ENCODE measurements at places on chromosomes 3 and 15.

DNA sequence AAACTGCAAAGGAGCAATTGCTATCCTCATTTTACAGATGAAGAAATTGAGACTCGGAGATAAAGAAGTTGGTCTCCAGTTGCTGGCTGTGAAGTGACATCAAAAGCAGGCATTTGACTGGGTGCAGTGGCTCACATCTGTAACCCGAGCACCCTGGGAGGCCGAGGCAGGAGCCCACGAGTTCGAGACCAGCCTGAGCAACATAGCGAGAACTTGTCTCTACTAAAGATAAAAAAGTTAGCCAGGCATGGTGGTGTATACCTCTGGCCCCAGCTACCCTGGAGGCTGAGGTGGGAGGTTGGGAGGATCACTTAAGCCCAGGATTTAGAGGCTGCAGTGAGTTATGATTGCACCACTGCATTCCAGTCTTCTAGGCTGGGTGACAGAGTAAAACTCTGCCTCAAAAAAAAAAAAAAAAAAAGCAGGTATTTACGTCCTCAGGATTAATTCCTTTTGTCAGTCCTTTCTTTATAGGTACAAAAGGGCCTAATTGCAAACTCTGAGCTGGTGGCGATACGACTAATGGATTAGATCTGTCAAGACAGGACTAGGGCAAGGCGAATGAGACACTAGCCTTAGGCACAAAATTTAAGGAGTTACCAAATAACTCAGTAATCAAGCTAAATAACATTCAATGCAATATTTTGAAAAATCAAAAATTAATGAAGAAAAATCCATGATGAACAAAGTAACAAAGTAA is 5.9 kb upstream of the DNASE1L3 start:
- DNase-seq = no peak

DNA sequence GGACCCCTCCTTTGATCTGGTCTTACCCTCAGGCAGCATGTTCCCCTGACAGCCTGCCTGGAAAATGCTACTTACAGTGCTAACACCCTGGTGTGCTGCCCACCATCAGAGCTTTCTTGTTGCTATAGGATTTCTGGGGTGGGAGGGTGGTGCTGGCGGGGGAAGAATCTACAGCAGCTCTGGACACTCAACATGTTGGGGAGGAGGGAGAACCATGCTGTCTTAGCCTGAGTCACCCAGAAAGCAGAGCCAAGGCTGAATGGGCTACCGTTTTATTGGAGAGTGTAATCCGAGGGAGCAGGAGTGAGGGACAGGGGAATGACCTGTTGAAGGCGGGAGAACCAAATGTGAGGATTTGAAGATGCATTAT is 45.6 kb downstream of the MFSD1 start:
- DNase-seq = no peak

GRCh38 chr3:81838457-81838856 is 77.0 kb upstream of the GBE1 start:
- DNase-seq = no peak

DNA sequence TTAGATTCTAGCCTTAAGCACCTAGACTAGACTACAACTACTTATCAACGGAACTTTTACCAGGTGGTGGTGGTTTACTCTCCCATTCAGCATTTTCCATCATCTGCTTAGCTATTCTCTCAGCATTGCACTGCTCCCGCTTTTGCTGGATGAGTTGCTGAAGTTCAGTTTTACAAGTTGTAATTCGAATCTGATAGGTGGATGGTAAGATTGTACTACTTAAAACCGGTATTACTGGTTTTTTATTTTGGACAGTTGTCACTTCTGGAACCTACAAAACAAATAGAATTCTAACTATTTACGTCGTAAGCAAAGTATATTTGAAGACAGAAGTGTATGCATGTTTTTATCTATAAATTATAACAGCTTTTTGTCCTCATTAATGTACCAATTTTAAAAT is 41.1 kb downstream of the PIK3R4 start:
- no peak for DNase-seq

DNA sequence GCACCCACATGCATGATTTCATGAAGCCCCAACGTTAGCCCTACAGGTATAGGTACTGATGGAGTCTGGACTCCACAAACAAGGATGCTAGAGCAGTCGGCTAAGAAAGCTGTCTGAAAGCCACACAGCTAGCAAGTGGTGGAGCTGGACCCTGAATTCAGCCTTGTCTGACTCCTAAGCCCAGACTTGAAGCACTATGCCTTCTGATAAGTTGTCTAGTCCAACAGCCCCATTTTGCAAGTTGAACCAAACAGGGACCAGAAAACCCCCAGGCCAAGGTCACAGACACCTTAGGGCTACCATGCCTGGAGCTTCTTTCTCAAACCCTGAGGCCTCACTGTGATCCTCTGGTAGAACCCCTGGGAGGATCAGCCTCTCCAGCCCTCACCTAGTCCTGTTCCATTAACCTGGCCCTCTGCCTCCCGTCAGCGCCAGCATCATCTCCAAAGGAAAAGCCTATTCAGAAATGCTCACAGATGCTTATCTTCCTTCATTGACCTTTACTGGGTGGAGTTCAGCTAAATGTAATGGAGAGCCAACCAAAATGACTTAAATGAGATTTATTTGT is 1.7 kb upstream of the SLCO2A1 start:
- DNase-seq = no peak

GRCh38 chr3:175073219-175073905 is 214.2 kb downstream of the NAALADL2 start:
- DNase-seq = no peak

DNA sequence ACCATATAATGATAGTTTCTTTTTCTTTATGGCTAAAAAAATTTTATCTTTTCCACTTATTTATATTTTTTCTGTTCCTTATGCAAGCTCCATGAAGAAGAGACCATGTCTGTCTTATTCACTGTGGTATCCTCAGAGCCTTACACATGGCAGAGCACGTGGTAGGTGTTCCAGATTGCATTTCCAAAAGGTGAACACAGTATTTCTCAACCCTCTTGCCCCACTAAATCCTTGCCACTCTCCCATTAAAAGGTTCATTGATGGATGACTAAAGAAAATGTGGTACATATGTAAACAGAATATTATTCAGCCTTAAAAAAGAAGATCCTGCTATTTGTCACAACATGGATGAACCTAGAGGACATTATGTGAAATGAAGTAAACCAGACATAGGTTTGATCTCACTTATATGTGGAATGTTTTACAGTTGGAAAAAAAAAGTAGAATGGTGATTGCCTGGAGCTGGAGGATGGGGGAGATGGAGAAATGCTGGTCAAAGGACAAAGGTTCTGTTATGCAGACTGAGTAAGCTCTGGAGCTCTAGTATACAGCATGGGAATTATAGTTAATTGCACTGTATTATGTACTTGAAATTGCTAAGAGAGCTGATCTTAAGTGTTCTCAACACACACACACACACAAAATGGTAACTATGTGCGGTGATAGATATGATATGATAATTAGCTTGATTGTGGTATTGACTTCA is 266.7 kb downstream of the CNTN3 start:
- no peak for DNase-seq

Data from activated gamma-delta T cell treated with Interleukin-2 at 50 U/mL for 16 hours (primary cell).